LoVo (cell line): ENCODE measurements at places on chromosomes 6 and 20.
A peak's percentile ranks its signal among the peaks of the same experiment; 100 is the strongest.

GRCh38 chr6:134193536-134194498 is 124.1 kb downstream of the SGK1 start:
- DNase-seq, result no peak

- DNase-seq, result no peak
Observed at GRCh38 chr6:142716097-142716496, 228.9 kb downstream of the HIVEP2 start.

DNA sequence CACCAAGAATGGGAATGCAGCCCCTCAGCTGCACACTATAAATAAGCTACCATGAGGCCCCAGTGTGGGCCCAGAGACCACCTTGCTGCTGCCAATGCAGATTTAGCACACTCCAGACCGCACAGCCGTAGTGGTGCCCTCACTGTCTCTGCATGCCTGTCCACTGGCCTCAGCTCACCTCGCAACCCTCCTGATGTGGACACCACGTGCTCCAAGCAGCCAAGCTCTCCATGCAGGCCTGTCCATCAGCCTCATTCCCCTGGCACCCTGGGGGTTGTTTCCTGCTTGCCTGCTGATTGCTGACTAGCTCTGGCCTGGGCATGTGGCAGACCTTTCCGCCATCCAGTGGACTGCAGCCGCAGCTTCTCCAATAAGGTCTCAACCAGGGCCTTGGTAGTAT is 36.2 kb downstream of the ZBTB9 start:
- no peak for DNase-seq

DNA sequence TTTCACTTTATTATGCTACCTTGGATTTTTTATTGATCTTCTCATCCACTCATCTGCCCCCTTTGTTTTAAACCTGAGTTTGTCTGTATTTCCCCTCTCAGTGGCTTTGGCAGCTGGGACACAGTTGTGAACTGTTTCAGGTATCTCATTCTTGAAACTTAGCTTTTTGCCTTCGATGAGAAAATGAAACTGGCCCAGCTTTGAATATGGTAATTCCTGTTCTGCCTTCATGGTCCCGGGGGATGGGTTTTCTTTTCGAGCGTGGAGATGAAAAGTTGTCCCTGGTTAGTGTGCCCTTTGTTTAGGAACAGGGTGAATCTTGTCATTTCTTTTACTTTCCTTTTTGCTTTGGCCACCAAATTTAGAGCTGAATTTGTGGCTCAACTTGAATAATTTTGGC is 25.6 kb downstream of the DHX35 start:
- DNase-seq, result no peak

DNA sequence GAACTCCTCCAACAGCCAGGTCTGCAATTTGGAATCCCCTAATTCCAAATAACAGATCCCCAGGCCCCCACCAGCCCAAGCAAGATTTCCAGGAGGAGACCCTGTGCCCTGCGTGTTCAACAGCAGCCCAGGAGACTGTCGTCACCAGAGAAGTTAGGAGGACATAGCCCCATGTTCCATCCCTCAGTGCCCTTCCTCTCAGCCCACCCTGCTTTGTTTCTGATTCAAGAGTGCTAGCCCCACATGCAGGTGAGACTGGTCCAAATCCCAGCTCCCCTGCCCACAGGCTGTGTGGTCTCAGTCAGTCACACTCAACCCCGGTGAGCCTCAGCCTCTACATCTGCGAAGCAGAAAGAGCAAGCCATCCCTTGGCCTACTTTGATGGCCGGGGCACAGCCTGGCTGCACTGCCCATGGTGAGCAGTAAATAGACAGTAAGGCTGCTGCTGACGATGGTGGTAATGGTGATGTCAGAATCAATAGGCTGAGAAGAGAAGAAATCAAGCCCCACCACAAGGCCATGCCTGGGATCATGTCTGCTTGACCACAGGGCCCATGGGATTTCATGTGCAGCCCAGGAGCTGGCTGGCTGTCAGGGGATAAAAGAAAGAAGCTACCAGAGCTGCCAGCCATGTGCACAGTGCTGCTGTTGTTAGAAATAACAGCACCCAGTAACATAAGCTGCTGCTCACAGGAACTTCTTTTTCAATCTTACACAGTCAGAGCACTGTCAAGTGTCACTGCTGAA is 51.5 kb upstream of the NXT1 start:
- no peak for DNase-seq

GRCh38 chr20:51768759-51769517 is 748 bp upstream of the ATP9A start:
- DNase-seq, result no peak

GRCh38 chr20:29497261-29497671 is 1760.2 kb upstream of the DEFB115 start:
- DNase-seq, result no peak

DNA sequence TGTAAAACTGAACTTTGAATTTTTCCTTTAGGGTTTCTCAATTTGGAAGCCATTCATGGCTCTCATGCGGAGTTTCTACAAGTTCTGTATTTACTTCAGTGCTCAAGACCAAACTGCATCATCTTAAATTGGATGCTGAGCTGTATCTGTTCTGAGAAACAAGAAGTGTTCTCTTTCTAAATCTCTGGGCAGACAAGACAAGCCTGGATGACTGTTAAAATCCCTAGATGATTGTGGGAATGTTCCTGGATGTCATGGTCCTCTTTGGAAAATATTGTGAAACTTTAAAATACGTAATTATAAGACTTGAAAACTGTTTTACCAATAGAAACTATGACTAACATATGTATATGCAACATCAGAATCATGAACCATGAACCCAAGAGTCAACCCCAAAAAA is 6.2 kb upstream of the GCM1 start:
- DNase-seq, result no peak

DNA sequence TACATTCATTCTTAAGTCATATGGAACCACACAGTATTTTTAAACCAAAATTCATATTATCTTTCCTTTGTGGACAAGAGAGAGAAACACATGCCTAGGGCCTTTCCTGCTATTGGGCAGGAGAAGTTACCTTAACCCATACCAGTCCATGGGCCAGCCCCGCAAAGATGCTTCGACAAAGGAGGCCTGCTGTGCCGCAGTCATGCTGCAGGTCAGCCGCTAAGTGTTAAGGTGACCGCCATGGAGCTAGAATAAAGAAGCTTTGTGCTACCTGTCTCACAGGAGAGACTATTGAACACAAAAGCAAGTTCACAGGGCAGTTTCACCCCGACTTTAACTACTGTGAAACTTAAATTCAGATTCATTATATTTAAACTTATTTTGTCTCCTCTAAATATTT is 62.3 kb upstream of the TMEM181 start:
- no peak for DNase-seq

DNA sequence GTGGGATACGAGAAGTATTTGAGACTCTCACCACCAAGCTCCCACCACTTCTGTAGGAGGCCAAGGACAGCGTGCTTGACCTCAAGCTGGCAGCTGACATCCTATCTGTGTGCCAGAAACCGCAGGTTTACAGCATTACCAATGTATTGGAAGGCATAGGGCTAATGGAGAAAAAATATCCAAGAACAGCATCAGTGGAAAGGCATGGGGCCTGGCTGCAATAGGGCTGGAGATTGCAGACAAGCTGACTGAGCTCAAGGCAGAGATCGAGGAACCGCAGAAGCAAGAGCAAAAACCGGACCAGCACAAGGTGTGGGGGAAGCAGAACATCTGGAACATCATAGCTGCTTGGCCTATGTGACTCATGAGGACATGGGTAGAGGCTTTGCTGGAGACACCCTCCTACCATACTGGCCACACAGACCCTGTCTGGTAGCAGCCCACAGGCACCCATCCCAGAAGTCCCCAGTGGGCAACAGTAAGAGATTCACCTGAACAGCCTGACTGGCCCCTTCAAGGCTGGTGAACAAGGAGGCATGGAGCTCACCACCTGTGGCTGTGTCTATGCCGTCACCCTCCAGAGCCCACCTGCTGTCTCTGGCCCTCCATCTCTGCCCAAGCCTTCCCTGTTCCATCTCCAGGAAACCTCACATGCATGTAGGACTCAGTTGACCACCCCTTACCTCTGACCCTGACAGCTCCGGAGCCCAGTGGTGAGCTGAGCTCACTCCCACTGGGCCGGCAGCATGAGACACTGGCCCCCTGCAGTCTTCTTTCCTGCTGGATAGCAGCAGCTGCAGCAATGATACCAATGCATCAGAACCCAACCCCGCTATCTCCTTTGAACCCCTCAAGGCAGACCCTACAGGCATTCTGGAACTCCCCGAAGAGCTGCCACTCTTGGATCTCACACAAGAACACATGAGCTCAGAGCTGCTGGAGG is 171.1 kb downstream of the KIF6 start:
- no peak for DNase-seq

GRCh38 chr6:135148889-135149288 is 32.2 kb upstream of the MYB start:
- no peak for DNase-seq

DNA sequence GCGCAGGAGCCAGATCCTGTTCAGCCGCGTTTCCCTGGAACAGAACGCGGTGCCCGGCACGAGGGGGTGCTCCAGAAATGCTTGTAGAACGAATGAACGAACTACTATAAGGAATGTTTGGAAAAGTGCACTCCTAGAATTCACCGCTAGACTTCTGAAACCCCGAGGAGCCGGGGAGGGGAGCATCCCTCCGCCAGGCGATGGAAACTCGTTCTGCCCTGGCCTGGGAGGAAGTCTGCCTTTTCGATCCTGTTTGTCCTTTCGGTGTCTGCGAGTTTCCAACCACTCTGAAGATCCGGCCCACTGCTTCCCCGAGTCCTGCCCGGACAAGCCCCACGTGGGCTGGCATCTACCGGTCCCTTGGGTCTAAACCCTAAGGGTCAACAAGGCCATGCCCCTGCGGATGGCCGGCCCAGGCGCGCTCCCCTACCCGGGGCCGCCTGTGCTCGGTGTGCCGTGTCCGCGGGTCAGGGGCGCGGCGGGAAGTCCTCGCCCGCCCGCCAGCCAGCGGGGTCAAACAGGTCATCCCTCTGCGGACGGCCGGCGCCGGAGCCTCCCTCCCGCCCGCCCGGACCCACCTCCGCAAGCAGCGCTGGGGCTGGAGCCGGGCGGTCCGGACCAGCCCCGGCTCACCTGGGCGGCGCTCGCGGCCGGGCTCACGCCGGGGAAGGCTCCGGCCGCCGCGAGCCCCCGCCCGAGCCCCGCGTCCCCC is 526 bp downstream of the SULF2 start:
- DNase-seq, result peak; percentile 59

- no peak for DNase-seq
Observed at GRCh38 chr20:38126932-38127621, 38.0 kb downstream of the TGM2 start.

DNA sequence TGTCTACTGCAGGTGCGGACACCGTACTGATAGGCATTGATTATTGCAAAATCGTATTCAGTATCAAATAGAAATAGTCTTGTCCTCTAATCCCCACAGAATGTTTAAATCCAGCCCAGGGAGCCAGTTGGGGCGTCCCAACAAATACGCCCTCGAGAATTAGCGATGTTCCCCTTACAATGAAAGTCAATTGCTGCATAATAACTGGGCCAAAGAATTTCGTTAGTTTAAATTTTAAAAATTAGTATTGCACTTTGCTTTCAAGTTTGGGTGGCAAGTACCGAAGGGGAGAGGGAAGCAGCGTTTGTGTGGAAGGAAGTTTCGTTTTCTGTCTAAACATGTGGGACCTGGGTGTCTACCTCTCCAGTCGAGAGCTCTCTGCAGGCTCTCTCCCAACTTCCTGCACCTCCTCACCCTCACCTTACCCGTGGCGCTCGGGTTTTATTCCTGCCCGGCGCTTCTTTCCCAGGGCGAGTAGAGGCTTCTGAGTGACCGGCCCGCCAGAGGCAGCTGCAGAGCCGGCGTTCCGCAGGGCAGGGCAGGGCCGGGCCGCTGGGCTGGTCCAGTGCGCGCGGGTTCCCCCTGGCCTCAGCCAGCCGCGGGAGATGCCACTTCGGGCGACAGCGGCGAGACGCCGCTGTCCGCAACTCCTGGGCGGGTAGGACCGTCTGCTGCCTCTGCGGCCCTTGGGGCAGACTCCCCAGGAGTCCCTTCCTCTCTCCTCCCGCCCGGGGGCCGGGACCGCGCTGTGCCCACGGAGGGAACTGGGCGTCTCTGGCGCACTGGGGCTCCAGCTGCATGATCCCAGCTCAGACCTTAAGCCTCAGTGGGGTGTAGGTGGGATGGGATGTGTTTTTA is 862 bp upstream of the TFAP2C start:
- DNase-seq, result no peak

GRCh38 chr6:136930528-136930927 is 8.4 kb downstream of the SLC35D3 start:
- DNase-seq, result no peak

DNA sequence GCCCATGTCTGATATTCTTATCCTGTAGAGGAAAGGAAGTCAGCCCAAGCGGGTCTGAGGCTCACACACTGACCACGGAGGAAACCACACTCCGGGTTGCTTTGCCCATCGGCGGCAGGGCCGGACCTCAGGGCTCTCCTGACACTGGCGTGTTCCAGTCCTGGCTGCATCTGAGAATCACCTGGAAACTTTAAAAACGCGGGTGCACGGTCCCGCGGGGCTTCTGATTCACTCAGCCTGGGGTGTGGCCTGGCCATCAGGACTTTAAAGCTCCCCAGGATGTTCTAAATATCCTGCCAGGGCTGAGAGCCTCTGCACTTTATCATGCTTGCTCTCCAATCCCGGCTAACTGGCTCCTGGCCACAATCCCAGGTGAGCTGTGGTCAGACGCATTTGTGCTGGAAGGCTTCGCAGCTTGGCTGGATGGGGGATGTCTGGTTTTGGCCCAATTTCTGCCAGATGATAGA is 47.7 kb upstream of the DACT2 start:
- DNase-seq, result no peak

- no peak for DNase-seq
Observed at GRCh38 chr6:78492351-78493017, 374.9 kb upstream of the IRAK1BP1 start.

- DNase-seq, result no peak
Observed at GRCh38 chr20:25251558-25251957, 3.7 kb downstream of the PYGB start.

DNA sequence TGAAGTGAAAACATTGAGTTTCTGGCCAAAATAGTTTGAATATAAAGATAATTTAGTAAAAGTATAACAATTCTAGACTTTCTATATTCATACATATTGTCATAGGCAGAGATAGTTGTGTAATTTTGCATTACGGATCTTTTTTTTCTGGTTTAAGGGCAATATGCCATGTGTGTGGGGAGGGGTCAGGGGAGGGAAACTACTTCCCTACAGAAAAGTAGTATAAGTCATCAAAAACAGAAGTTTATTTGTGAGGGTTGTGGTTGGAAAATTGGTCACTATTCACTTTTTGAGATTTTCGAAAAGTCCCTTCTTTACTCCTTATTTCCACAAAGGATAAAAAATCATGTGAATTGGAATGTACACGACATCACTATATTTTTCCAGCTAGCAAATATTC is 288.2 kb upstream of the PREP start:
- no peak for DNase-seq

- DNase-seq, result no peak
Observed at GRCh38 chr6:156821707-156822106, 44.5 kb downstream of the ARID1B start.

GRCh38 chr6:159446340-159446739 is 246.7 kb downstream of the SOD2 start:
- DNase-seq, result no peak

DNA sequence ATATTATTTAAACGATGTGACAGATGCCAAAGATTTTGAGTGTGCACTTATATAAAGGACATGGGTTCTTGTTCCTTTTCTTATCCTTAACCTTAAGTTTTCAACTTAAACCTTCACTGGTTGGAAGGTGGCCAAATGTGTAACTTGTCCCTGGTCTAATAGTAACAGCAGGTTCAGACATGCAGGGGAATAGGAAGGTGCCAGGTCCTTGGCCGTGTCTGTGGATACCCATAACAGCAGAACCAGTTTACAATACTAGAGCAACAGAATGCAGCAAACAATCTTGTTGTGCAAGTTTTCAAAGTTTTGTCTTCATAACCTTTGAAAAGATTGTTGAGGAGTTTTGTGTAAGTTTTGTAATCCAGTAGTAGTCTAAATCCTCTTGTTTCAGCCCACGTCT is 4.4 kb downstream of the MYB start:
- DNase-seq, result no peak
